ENCODE measurements at places on chromosomes 4 and X.

DNA sequence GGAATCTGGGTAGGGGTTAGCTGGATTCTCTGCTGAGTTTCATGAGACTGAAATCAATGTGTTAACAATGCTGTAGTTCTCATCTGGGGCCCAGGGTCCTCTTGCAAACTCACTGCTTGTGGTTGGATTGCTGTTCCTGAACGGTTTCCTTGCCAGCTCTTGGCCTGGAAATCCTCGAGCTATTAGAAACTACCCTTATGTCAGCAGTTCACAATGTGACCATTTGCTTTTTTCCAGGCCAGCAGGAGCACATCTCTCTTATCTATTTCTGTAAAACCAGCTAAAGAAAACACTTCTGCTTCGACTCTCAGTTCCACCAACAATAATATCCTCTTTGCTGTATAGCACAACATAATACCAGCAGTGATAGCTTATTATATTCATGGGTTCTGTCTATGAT, 140.1 kb upstream of the TRAM1L1 start:
- DNase-seq, result no peak

DNA sequence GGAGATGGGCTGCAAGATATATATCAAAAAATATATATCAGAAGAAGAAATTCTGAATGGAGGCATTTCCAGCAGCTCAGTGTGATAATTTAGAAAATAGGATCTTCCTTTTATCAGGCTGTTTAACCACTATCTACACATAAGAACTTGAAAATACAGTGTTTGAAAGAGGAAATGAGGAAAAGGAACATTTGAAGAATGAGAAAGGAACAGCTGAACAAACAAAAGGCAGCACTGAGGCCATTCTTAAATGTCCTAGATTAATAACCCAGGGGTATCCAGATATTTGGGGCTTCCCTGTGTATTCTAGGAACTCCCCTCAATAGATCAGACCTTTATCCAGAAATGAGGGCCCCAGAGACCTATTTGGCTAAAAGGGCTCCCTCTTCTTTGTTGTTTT, 4.1 kb downstream of the SLC39A8 start:
- no peak for DNase-seq

DNA sequence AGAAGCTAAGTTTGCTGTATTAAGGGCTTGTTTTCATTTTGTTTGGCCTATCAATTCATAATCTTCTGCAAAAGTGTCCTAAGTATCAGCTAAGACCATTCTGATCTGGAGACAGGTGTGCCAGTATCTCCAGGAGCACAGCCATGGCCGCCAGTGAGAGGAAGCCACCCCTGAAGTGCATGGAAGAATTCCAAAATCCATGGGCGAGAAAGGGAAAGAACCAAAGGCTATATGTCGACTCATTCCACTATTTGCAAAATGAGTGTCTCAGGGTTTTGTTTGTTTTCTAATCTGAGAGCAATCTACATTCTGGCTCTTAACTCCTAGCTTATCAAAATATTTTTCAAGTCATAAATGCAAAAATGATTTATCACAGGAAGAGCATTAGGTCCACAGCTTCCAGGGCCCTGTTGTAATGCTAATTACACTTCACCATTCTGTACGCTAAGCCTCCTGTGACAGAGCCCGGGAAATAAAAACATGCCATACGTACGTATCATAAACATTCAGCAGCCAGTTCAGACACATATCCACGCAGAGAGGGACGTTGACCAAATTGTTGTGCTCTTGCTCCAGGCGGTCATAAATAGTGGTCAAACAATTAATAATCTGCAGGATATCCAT, 137.3 kb upstream of the FTHL17 start:
- DNase-seq, result no peak

- DNase-seq, result no peak
These were observed 16.0 kb upstream of the SH3RF1 start for GRCh38 chr4:169286562-169287301.

- DNase-seq, result no peak
These were observed 173.9 kb downstream of the WDFY3 start for GRCh38 chr4:84792366-84793301.

GRCh38 chr4:87073199-87074120, 138.6 kb downstream of the AFF1 start:
- DNase-seq, result no peak

DNA sequence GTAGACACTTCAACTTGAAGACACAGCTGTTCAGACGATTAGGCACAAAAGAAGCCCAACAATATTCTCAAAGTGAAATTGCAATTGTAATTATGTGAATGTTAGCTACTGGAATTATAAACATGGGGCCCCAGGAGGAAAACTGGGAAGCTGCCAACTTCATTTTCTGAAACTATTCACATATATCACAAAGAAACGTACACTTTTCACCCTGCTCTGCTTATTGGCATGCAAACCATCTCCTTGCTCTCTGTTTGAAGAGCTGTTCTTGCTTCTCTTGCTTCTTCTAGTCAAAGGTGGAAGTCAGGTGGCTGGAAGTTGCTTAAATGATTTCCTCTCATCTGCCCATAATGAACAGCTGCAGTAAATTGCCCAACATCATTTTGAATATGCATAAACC, 320.1 kb downstream of the CFAP299 start:
- DNase-seq, result no peak

DNA sequence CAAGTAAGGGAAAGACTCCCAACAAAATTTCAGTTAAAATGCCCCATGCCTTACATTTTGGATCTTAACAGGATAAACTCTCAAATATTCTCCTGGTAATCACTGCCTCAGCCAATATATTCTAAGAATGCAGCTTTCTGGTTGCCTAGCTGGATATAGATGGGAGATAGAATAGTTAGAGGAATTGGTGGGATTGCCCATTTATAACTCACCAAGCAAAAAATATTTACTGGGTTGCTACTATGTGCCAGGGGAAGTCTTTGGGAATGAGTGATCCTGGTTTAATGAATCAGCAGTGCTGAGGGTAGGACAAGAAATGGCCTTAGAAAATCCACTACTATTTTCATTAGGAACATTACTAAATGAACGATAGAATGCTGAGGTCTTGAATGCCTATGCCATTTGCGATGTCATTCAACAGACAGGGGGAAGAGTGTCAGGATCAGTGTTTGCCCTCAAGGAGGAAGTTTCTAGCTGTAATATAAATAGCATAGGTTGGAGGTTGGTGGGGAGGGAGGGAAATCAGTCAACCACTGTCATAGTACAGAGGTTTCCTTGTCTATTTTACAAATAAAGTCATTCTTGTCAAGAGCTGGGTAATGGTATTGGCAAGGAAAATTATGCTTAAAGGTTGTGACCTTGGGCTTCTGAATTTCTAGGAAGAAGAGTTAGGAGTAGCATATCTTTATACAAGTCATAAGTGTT, 63.5 kb downstream of the ENOPH1 start:
- DNase-seq, result no peak

GRCh38 chr4:167943872-167944505, 148.3 kb upstream of the ANXA10 start:
- DNase-seq, result no peak

DNA sequence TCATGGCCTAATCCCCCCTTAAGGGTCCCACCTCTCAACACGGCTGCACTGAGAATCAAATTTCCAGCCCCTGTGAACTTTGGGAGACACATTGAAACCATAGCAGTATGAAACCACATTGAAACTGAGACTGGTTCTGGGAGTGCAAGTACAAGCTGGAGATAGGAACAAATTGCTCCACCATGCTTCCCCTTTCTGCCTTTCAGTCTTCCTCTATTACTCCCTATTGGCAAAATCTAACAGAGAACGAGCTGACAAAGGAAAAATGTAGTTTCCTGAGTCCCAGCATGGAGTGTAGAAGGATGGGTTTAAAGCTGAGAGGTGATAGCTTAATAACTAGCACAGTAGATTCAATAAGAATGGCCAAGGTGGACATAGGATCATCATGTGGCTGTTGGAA, 161.7 kb upstream of the RPL34 start:
- DNase-seq, result no peak

GRCh38 chr4:68287704-68288392, 42.4 kb upstream of the TMPRSS11B start:
- no peak for DNase-seq

- no peak for DNase-seq
These were observed 184.9 kb upstream of the DKK2 start for GRCh38 chr4:107220976-107221375.

GRCh38 chrX:54184474-54184873, 1.4 kb upstream of the FAM120C start:
- DNase-seq, result no peak

DNA sequence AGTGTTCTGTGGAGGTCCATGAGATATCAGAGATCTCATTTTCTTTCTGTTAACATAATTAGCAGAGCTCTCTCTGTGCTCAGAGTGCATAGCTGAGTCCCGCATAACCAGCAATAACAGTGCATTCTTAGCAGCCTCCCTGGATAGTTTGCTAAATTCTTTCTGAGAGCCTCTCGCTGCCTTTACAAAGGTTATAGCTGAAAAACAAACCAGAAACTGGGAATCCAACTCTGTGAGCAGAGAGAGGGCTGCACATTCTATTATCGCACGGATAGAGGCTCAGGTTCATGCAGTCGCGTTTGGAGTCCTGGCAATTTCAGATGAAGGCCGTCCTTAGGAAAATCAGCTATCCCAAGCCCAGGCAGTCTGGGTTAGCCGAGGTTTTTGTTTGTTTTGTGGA, 1.2 kb downstream of the ENPP6 start:
- DNase-seq, result no peak

GRCh38 chr4:154732669-154733068, 11.1 kb upstream of the LRAT start:
- DNase-seq, result no peak

- no peak for DNase-seq
These were observed 36.9 kb downstream of the EVC start for GRCh38 chr4:5747738-5748375.

GRCh38 chrX:134444681-134445080, 15.3 kb upstream of the HPRT1 start:
- no peak for DNase-seq

- no peak for DNase-seq
These were observed 51.0 kb downstream of the BEX1 start for GRCh38 chrX:103012945-103013344.

DNA sequence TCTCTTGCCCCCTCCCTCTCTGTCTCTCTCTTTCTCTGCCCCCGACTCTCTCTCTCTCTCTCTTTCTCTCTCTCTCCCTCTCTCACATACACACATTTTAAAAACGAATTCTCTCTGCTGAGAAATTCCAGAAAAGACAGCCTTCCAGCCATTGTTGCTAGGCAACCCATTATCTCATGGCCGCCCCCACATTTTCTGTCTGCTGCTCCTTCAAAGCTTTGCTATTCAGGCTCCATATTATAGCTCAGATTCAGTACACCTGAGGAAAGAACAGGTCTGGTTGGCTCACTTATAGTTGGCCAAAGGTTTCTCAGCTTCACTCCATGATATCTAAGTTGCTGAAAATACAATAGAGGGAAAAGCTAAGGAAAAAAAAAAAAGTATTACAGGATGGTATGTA, 174.4 kb upstream of the RADX start:
- no peak for DNase-seq

DNA sequence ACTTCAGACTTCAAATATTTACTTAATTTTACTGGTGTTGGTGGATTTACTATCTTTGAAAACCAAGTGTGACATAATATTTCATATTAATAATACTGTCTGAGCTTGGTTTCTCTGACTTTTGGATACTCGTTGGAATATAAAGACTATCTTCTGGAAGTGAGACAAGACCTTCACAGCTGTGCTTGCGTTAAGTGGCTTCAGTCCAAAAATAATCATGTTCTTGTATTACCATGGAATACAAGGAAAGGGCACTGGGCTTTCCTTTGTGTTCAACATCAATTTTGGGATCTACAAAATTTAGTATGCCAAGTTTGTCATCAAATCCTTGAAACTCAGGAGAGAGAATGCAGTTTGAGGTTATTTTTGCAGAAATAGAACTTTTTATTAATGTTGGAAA, 712.4 kb upstream of the LCORL start:
- no peak for DNase-seq

DNA sequence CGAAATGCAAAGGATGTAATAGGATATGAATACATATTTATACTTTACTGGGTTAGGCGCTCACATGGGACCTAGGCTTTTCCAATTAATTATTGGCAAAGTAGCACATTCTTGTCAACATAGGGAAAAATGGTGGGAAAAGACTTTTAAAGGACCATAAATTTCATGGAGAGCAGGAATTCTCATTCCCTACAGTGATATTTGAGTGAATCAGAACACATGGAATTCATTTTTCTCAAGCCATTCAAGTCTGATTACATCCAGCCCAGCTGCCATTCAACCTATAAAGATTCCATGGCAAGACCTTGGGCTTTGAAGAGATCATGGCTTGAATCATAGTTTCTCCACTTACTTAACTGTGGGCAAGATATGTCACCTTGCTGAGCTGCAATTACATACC, 150.4 kb downstream of the SOWAHB start:
- no peak for DNase-seq

- no peak for DNase-seq
These were observed 290.8 kb downstream of the TENM3 start for GRCh38 chr4:182533964-182534363.

GRCh38 chrX:67674741-67675140, 130.9 kb downstream of the AR start:
- no peak for DNase-seq

GRCh38 chr4:156969101-156969500, 2.5 kb downstream of the PDGFC start:
- no peak for DNase-seq

GRCh38 chrX:106959901-106960300, 39.7 kb downstream of the CLDN2 start:
- DNase-seq, result no peak

DNA sequence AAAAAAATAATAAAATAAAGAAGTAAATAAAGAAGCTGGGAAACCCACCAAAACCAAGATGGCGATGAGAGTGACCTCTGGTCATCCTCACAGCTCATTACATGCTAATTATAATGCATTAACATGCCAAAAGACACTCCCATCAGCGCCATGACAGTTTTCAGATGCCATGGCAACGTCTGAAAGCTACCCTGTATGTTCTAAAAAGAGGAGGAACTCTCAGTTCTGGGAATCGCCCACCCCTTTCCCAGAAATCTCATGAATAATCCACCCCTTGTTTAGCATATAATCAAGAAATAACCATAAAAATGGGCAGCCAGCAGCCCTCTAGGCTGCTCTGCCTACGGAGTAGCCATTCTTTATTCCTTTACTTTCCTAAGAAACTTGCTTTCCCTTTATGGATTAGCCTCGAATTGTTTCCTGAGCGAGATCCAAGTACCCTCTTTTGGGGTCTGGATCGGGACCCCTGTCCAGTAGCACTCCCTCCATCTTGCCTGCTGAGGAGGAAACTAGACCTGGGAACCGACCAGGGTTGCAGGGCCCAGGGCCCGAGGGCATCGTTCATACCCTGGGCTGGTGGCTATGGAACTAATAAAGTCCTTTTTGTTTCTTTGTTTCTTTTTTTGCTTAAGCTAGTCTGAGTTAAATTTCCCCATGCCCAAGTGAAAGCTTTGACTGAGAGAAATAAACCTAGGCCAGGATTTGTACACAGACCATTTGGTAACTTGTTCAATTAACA, 30.9 kb downstream of the HTT-AS start:
- no peak for DNase-seq

DNA sequence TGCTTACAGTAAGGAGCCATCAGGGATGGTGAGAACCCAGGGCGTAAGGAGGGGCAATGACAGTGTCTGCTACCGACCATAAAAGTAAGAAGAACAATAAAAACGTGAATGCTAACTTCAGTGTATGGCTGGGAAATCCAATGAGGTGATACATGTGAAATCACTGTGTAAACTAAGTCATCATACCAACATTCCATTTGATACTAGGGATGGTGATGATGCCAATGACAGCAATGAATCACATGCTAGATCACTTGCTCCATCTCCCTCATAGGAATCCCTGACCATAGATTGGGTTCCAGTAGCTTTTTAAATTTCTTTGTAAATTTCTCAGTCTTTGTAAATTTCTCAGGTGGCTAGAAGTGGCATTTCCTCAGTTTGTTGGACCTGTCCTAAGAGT, 146.3 kb downstream of the SMIM20 start:
- no peak for DNase-seq

- no peak for DNase-seq
These were observed 372.1 kb downstream of the BMPR1B start for GRCh38 chr4:95129821-95130311.
